BE2C (cell line): ENCODE measurements at places on chromosomes 1 and 21.

DNA sequence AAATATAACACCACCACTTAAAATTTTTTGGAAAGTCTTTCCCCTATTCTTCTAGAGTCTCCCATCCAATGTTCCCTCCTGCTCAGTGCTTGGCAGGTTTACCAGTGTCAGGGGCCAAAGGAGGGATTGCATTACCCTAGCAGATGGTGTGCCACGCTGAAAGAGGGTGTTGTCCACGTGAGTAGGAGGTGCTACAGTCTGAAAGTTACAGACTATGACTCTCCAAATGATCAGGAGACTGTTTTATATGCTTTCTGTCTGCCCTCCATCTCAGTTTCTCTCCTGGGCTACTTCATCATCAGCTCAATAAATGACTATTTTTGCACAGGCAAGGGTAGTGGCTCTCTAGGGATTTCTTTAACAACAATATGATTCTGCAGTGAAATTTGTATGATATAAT lies 31.3 kb upstream of the ANGPTL7 start:
- DNase-seq = no peak

DNA sequence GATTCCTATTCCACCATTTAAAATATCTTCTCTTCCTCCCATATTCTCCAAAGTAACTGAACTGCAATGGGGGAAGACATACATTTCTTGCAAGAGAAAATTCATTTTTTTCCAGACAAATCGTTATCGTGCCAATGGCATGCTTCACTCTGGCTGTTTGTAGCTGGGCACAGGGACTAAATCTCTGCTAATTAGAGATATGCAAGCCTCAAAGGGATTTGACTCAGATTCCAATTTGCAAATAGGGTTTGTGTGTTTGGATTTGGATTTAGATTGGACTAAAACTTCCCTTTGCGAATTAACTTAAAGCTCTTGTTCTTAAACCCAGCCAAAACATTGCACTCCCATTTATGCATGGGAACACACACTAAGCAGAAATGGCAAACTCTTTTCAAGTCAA lies 276.2 kb upstream of the DUSP10 start:
- no peak for DNase-seq

DNA sequence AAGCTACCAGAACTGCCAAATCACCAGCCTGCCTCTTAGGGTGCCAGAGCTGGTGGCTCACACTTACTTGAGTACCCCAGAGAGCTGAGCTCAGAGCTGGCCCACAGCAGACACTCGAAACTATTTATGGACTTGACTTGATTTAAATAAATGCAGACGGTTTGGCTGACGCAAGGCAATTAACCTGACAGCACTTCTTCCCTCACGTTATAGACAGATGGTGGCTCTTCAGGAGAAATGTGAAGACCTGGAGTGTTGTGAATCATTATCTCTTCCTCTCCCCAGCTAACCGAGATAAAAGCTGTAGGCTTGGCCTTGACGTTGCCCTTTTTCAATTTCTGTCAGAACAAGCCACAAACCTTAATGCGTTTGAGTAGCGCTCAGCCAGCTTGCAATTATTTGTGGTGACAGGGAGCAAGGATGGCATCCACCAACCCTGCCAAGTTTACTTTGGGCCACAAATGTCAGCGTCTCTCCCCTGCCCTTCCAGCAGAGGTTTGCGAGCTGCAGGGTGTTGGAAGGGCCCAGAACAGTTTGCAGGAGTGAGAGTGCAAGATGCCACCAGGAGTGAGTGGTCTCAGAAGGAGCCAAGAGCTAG lies 34.0 kb upstream of the BCAR3 start:
- DNase-seq = no peak

DNA sequence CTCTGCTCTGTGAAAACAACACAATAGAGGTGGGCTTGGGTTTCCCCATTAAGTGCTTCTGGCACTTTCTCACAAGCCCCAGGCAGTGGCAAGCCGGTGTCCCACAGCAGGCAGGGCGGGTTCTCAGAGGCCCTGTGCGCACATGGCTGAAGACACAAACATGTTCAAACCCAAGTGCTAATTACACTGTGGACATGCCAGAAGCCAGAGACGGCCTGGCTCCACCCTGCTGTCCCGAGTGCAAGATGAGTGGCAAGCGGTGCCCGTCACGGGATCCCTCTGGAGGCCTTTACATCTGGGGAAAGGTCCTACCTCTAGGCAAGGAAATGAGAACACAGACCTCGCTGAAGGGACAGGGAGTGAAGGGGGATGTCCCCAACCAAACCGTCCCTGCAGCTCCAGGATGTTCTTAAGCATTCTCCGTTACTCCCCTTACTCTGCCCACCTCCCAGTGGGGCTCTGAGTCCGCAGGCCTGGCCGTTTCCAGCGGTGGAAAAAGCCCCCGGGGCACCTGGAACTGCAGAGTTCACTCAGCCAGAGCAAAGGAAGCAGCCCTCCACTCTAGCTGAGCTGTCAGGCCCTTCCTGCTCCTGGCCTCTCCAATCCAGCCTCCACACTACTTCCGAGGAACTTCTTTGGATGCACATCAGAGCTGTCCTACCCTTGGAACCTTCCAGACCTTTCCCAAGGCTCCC lies 57.4 kb downstream of the SLC66A1 start:
- DNase-seq = peak; percentile 19

GRCh38 chr1:150874455-150875196 lies 1.8 kb downstream of the ARNT start:
- no peak for DNase-seq

GRCh38 chr1:153963850-153964331 lies 554 bp upstream of the SLC39A1 start:
- no peak for DNase-seq

GRCh38 chr1:42845866-42846256 lies 552 bp upstream of the ZNF691 start:
- DNase-seq = no peak

- DNase-seq = no peak
These were observed 3.3 kb upstream of the FMO4 start for GRCh38 chr1:171310661-171311087.

- DNase-seq = no peak
These were observed 22.9 kb upstream of the ADAM30 start for GRCh38 chr1:119919241-119919640.

DNA sequence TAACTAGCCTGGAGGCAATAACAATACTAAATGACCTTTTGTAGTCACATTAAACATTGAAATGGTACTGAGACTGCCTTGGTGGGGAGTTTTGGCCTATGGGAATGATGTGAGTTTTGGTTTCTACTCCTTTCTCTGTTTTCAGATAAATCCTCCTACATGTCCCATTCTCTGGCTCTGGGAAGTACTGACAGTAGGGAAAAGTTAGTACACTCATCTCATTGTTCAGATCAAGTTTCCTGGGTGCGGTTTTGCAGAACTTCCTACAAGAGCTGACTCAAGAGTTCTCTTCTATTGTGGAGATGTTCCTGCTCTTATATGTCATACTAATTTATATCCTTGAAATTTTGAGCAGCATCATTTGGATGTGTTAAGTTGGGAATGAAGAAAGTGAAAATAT lies 74.2 kb upstream of the MACF1 start:
- DNase-seq = no peak

GRCh38 chr21:35323947-35324346 lies 274.8 kb upstream of the RUNX1 start:
- DNase-seq = no peak

GRCh38 chr1:26705788-26706311 lies 10.0 kb downstream of the ARID1A start:
- no peak for DNase-seq

- no peak for DNase-seq
These were observed 49.3 kb downstream of the COL18A1 start for GRCh38 chr21:45454060-45454925.

- no peak for DNase-seq
These were observed 32.8 kb upstream of the PTPRC start for GRCh38 chr1:198606020-198606438.

DNA sequence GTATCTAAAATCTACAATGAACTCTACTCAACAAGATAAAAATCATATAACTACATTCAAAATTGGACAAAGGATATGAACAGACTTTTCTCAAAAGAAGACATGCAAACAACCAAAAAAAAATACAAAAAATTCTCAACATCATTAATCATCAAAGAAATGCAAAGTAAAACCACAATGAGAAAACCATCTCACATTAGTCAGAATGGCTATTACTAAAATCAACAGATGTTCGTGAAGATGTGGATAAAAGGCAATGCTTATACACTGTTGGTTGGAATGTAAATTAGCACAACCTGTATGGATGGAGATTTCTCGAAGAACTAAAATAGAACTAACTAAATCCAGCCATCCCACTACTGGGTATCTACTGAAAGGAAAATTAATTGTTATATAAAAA lies 1080.8 kb downstream of the AMY1C start:
- DNase-seq = no peak

GRCh38 chr1:206111271-206111927 lies 5.8 kb downstream of the AVPR1B start:
- no peak for DNase-seq

GRCh38 chr1:182803846-182804245 lies 14.3 kb downstream of the NPL start:
- DNase-seq = no peak

DNA sequence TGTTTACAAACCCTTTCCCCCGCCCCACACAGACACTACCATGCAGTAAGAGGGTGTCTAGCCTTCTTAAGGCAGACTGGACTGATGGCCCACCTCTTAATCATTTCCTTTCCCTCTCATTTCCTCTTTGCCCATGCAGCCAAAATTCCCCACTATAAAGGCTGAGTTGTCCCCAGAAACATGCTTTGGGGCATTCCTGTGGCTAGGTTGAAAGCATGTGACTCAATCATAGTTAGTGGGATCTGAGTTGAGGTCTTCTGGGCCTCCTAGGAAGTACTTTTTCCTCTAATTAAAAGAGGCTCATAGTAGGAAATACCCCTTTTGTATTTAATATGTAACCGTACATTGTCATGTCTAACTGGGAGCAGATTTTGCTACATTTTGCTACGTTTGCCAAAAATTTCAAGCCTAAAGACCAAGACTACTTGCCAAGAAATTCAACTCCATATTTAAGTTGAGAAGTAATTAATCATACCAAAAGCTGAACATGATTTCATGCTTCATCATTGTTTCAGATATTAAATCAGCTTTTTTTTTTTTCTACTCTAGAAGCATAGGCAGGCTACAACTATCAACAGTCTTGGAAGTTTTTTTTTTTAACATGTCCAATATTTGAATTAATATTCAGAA lies 174.7 kb downstream of the ADGRL4 start:
- no peak for DNase-seq

DNA sequence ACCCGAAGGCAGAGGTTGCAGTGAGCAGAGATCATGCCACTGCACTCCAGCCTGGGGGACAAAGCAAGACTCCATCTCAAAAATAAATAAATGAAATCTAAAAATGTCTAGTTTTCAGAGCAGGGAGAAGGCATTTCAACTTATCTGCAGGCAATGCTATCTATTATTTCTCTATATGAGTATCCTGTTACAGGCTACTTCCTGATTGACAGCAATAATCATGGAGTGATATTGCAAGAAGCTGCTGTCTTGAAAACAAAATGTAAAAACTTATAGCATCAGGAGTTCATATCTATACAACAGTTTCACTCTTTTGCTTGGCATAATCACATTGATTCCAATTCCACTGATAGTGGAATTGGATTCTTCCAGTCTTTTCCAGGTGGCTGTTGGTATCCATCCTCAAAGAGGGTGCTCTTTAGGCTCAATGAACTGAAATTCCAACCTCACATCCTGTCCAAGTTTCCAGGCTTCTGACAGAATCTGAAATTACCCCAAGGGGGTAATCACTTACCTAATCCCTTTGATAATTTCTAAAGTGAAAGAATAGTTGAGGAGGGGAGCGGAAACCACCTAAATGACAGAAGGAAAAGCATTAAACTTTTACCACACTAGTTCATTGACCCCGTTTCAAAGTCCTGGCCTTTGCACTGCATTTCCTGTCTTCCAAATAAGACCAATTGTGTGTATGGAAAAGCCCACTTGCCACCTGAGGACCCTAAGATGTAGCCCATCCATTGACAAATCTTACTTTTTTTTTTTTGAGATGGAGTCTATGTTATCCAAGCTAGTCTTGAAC lies 107.6 kb downstream of the GLUL start:
- DNase-seq = no peak
